Activated CD4-positive, alpha-beta memory T cell treated with anti-CD3 and anti-CD28 coated beads for 36 hours (primary cell): ENCODE measurements at places on chromosomes 6 and 20. TPM values are rescaled to one million over a fixed set of nuclear protein-coding genes. Genes with fewer than 3 reads are reported as not detected.

- H3K27me3 ChIP-seq = no peaks in the 10 kb centered on the region
- DNase-seq = no peak
- no peak overlapping the region for H3K4me3 ChIP-seq
- H3K27ac ChIP-seq = no peak overlapping the region
- H3K4me1 ChIP-seq = peaks cover 37% of the 10 kb centered on the region
These were observed 168.4 kb downstream of the GJA10 start for GRCh38 chr6:90062667-90063066.

- H3K27me3 ChIP-seq = peaks cover 3% of the 10 kb centered on the region
- H3K27ac ChIP-seq = no peak overlapping the region
These were observed 105.4 kb downstream of the PERP start for GRCh38 chr6:138001750-138002349.

DNA sequence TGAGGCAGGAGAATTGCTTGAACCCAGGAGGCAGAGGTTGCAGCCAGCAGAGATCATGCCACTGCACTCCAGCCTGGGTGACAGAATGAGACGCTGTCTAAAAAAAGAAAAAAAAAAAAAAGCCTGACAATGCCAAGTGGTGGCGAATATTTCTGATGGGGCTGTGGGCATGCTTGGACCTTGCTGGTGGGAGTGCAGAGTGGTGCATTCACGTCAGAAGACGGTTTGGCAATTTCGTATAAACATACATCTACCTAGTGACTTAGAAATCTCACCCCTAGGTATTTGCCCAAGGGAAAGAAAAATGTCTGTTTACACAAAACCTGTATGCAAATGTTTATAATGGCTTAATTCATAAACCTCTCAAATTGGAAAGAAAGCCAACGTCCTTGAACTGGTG lies 33.6 kb downstream of the CTCFL start:
- peaks cover 4% of the 10 kb centered on the region for H3K4me1 ChIP-seq
- DNase-seq = no peak
- peaks cover under 1% of the 10 kb centered on the region for H3K27me3 ChIP-seq
- no peak overlapping the region for H3K4me3 ChIP-seq
- H3K27ac ChIP-seq = no peak overlapping the region

CCDC28A gene
- 17.9 TPM for total RNA-seq

ERVFRD-1 gene
- not detected for total RNA-seq

TSPO2 gene
- not detected for total RNA-seq
